Transverse colon (tissue), 4 donors: ENCODE measurements at places on chromosomes 16 and 17. TPM values are rescaled to one million over a fixed set of nuclear protein-coding genes. Genes with fewer than 3 reads are reported as not detected.

AIPL1 gene
- total RNA-seq, result not detected

RNF43 gene
- total RNA-seq, result 39.3 TPM

CD300H gene
- total RNA-seq, result not detected

TP53TG3 gene
- total RNA-seq, result not detected

ORC6 gene
- 2.7 TPM for total RNA-seq

CSF3 gene
- not detected for total RNA-seq

AXIN2 gene
- total RNA-seq, result 19.5 TPM

ASB16 gene
- not detected for total RNA-seq

CACNG3 gene
- not detected for total RNA-seq

DNA sequence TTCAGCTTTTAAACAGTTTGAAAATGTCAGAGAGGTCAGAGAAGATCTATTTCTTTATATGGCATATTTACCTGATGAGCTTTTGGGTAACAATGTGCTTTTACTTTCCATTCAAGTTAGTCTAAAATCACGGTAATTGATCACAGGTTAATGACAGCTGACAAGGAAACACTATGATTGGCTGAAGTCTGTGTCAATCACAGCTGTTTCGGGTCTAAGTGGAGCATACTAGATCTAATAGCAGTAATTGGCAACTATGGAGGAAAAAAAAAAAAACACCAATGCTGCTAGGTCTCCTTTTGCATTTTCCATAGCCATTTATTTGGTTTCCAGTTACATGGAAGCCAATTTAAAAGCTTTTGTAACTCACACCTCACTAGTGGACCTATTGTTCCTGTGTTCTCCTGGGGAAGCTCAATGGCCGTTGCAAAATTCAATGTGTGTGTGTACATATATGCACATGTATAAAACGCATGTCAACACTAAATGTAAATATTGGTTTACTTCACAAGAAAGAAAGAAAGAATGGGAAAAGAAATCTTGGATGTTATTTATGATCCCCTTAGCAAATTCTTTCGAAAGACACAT is 568.3 kb upstream of the ZFHX3 start:
- DNase-seq, result no peak

DNA sequence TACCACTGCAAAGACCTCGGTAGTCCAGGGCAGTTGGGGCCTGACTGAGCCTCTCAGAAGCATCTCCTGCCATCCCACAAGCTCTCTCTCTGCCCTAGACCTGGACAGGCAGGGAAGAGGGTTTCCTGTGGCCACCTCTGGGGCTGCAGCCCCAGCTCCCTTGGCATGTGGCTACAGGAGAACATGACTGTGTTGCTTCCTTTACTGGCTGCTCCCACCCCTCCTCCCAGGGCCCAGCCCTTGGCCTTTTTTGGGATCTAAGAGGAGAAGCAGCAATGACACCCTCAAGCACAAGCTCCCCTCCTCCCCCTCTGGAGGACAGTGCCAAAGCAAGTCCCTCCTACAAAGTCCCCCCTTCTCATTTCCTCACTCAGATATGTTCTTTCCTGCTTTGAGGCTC is 5.6 kb downstream of the MRPL27 start:
- DNase-seq, result no peak

GRCh38 chr17:69284646-69285045 is 42.3 kb downstream of the ABCA5 start:
- no peak for DNase-seq

GRCh38 chr17:30517786-30518185 is 40.6 kb downstream of the GOSR1 start:
- DNase-seq, result no peak

DNA sequence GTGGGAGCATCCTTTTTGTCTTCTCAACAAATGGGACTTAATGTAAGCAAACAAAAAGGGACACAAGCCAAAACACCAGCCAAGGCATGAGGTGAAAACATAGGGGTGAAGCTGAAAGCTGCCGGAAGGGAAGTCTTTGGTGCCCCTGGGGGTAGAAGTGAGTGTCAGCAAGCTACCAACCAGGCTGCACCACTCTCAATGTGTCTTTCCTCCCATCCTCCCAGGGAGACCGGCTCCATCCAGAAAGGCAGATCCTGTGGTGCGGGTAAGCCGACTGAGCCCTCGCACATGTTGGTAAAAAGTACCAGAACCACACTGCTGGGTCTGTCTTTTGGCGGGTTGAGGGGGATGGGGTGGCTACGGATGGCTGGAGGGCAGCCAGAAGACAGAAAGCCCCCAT is 52.0 kb upstream of the SREBF1 start:
- no peak for DNase-seq

DNA sequence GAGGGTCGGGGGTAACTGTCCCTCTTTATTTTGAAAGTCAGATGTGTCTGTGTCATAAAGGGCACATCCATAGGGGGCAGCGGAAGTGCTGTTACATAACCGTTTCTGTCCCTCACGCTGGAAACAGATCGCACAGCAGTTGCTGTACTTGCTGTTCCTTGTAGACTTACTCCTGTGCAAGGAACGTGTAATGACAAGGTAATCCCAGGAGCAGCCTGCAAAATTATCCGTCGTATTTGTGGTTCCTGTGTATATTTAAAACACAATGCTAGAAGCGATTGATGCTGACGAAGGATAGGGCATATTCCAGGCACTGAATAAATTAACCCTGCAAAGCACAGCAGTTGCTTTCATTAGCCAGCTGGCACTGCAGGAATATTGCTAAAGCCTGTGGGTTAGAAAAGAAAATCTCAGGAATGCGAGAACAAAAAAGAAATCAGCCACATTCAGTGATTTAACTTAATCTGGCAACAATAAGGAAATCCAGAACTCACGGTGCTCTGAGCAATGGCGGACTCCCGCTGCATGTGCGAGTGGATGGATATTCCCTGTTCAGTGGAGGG is 76.2 kb downstream of the SPECC1 start:
- no peak for DNase-seq

DNA sequence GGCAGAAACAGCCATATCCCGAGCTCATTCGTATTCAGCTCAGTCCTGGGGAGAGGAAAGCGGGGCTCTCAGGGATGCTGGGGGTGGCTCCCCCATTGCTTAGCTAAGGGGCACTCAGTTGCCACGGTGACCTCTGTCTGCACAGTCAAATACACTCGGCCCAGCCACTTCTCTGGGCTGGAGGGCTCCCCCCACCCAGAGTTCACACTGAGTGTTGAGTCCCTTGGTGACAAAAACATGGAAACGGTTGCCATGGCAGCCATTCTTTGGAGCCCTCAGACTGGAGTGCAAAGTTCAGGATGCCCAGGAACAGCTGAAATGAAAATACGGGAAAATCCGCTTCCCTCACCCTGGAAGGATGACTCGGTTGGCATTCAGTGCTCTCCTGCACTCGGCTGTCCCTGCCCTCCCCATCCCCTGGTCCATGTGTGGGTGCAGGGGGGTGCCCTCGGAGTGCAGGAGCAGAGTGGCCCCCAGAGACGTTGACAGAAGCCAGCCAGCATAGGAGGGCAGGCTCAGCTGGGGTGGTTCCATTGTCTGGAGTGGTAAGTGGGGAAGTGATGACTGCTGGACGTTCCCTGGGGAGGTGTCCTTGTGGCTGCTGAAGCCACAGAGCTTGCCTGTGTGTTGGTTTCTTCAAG is 216.5 kb downstream of the NTN1 start:
- no peak for DNase-seq

GRCh38 chr17:60766778-60767190 is 89.1 kb downstream of the BCAS3 start:
- no peak for DNase-seq

GRCh38 chr17:7745748-7746470 is 28.4 kb downstream of the DNAH2 start:
- DNase-seq, result no peak

DNA sequence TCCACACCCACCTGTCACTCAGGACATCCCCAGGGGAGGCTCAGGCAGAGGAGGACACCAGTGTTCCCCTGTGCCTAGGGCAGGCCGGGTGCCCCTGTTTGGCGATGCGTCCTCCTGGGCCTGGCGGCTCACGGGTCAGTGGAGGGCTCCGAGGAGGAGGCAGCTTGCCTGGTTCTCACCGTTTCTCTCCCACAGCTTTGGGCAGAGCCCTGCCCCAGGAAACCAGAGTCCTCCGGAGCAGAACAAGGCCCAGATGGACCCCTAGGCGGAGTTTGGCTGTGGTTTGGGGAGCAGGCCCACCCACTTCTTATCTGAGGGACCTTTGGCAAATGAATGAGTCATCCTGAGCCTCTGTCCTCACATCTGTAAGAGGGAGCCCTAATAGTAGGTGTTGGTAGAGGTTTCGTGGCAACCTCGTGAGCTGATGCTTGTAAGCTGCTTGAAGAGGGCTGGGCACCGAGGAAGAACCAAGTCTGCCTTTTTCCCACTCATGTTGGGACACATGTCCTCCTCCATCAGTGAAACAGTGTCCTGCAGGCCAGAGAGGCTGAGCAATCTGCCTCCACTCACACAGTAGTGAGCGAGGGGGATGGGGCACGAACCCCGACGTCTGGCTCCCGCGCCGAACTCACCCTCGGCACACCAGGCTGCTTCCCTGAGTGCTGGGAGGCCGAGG is 247.0 kb upstream of the CIBAR2 start:
- DNase-seq, result no peak

DNA sequence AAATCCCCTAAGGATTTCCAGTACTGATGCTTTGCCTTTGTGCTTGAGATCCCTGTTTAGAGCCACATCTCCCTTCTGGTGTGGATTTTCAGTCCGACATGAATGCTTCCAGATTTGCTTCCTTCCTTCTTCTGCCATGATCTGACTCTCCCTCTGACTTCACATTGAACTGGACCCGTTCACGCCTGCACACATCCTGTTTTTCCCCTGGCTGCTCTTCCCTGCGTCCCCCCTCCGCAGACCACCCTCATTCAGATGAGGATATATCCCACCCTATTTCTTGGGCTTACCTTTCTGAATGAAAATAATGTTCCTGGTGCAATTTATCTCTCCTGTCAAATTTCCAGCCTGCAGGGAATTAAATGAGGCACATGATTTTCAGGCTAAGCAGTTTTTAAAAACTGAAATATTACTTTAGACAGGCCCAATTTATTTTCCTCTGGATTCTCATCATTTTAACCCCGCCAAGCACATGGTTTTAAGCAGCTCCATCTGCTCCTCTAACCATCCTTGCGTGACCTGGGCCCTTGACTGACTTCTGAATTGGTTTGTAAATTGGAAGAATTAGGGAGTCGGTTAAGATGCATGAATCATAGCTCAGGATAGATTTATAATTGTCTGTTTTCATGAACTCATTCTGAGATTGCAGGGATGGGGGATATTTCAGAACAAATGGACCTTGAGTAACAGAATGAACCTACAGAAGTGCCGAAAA is 59.2 kb downstream of the BMERB1 start:
- DNase-seq, result no peak

GRCh38 chr16:14350081-14350480 is 279.0 kb downstream of the MRTFB start:
- no peak for DNase-seq

GRCh38 chr16:67915831-67916723 is 15.6 kb downstream of the CTRL start:
- peak; percentile 52 for DNase-seq

DNA sequence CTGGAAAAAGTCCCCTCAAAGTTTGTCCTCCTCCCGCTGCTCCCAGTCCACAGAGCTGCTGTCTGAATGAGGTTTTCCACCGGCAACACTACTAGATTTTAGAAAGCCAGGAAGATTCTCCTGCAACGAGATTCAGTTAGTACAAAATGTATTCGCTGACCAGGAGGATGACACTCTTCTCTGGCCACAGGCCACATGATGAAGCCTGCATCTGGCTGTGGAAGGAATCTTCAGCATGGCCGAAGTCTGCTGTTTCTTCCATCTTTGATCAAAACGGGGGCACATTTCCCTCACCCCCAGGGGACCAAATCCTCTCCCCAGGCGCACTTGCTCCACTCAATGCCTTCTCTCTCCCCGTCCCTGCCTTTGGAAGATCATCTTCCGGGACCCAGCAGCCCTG is 215.8 kb upstream of the NLRP1 start:
- no peak for DNase-seq

DNA sequence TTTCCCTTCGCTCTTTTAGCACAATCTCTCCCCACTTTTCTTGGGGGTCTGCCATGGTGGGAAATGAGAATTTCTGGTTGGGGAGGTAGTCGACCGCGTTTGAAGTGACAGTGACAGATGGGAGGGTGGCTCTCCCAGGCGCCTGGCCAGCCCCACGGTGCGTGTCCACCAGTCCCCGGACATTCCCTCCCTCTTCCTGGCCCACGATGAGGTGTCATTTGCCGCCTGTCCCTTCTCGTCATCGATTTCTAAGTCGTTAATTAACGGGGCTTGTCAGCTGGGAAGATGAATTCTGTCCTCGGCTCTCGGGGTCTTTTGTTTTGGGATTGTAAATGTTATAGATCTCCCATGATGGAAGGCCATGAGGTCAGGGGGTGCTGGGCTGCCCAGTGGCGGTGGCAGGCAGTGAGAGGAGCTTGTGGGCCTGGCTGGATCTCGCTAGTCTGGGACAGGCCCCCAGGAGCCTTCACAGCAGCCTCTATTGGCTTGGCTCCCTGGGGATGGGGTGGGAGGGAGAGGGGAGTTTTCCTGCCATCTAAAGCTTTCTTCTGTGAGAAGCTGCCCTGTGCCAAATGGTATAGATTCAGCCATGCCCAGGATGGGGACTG is 164.2 kb downstream of the MRM1 start:
- no peak for DNase-seq

DNA sequence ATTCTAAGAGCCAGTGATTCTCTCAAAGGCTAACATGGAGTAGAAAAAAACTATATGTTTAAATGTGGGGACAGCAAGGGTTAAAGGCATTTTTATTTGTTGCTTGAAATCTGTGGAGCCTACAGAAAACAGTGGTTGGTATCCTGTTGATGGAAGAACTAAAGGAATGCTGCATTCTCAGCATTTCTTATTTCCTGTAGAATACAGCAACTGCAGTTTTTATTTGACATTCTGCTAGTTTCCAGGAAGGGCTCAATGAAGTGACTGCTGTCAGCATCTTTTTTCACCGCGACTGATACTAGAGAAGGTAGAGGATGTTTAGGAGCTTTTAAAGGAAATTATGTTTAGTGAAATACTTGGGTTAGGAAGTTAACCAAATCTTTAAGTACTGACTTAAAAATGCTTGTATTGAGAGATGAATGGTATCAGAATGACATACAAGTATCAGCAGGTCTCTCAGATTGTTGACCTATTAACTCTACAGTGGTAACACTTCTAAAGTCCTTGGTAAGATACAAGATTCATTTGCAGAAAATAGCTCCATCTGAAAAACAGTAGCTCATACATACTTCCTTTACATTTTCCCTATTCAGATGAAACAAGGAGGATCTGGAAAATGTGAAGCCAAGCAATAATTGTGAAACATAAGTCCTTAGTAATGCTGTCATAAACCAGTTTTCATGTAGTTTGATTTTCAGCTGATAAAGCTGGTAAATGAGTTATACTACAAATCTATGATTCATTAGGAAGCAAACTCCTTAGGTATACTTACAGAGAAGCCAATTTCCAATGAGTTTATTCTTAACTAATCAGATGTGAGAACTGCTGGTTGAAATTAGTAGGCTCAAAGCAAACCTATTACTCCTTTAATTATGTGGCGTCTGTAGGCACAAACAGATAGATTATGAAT is 15.2 kb downstream of the CLTC start:
- no peak for DNase-seq

GRCh38 chr16:57797526-57798266 is 4.6 kb downstream of the KIFC3 start:
- no peak for DNase-seq
